ENCODE measurements at places on chromosomes 13 and 19.

GRCh38 chr13:113933901-113934300, 40.0 kb downstream of the C13orf46 start:
- peak; percentile 6 for DNase-seq

DNA sequence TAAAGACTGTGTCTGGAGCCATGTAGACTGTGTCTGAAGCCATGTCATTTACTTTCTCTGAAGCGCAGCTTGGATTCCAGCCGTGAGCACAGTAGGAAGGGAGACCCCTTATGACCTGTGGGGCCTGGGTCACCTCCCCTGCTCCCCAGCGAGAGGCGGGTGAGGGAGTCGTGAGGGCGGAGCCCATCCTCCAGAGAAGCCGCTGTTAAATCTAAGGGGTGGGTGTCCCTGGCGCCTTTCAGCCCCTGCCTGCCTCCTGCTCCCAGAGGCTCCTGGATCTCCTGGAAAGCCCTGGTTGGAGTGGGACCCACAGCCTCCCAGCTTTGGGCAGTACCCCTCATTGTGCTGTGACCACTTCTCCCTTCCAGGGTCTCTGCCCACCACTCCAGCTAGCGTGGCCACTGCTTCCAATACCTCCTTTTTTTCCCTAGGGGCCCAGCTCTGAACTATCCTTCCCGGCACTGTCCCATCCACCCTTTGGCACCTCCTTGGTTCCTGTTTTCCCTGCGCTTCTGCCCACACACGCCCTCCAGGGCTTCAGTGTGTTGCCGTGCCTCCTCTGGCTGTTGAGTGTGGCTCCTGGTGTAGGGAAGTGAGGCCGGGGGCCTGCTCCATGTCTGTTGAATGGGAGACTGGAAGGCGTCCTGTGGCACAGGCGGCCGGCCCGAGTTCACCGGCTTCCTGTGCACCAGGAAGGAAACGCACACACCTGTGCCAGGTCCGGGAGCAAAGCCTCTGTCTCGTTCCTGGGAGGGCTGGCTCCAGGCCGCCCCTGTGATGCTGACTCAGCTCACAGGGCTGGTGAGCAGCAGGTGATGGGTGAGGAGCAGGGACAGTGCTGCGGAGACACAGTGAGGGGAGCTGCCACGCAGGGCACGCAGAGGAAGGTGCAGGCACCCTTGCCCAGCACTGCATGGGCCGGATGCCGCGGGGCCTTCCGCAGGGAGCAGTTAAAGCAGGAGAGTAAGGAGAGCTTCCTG, 29.4 kb downstream of the ATP4B start:
- DNase-seq, result no peak

- DNase-seq, result no peak
These were observed 1.9 kb downstream of the NTN5 start for GRCh38 chr19:48670699-48671445.

DNA sequence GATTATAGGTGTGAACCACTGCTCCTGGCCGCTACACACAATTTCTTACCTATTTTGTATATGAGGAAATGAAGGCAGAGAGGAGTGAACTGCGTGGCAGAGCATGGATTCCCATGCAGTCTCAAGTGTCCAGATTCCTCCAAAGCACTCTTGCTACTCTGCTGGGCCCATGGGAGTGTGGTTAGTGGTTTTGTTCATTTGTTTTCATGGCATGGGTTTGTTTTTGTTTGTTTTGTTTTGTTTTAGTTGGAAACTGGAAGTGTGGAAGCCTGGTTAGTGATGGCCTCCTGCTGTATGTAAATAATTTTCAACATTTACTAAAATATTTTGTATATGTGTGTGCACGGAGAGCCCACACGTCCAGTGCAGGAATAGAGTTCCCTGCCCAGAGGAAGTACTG, 61.3 kb upstream of the LRCH1 start:
- no peak for DNase-seq

GRCh38 chr19:37519890-37520289, 13.2 kb downstream of the ZNF793 start:
- no peak for DNase-seq

GRCh38 chr13:71368336-71368735, 498.7 kb downstream of the DACH1 start:
- no peak for DNase-seq

Data from ovary (tissue), 10 donors.